Effector CD4-positive, alpha-beta T cell (primary cell): ENCODE measurements at places on chromosomes 5 and 9.

GRCh38 chr9:126814091-126814490, 9.3 kb downstream of the ZBTB43 start:
- no peak for DNase-seq

DNA sequence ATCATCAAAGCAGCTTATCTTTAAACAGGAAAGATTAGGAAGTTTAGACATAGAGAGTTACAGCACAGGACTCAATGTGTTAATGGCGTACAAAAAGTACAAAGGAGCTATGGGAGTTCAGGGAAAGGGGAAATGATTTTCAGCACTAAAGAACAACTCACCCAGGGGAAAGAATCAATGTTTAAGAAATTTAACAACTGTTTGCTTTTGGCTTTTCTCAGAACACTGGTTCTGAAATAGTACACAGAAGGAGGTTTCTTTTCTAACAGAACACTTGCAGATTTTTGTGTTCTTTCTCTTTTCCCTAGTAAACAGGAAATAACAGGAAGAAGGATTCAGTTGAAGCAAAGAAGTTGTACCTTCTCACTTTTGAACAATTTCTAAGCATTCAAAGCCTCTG, 71.3 kb upstream of the GHR start:
- no peak for DNase-seq

GRCh38 chr9:133917375-133917774, 74.7 kb downstream of the VAV2 start:
- no peak for DNase-seq

GRCh38 chr5:15554542-15554941, 54.6 kb downstream of the FBXL7 start:
- DNase-seq = no peak
